ENCODE measurements at places on chromosomes 2 and 18.

GRCh38 chr2:45962177-45962921, 310.9 kb downstream of the PRKCE start:
- no peak for DNase-seq
- no peaks in the 10 kb centered on the region for H3K36me3 ChIP-seq
- no peak overlapping the region for H3K27ac ChIP-seq
- no peaks in the 10 kb centered on the region for H3K27me3 ChIP-seq
- H3K4me1 ChIP-seq, result peaks cover 6% of the 10 kb centered on the region

DNA sequence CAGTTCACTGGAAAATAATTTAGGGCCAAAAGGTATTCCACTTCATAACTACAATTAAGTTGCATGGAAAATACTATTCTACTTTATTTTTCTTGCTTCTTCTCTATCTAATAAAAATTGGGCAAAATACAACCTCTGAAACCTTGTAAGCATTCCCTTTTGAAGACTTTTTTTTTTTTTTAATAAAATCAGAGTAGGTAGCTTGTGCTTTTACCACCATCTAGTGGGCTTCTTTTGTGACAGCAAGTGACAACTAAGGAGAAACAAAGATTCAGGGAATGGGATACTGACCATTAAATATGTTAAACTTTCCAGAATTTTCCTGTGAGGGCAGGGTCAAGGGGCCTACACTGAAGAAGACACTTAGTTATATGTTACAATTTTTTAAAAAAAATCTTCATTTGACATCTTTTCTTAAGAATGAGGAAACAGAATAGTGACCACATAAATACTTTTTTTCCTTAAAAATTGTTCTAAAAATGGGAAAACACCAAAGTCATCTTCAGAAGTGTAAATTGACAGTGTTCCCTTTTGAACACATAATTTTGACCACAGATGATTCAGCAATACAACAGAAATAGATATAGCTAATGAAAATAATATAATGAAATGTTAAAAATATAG, 1183.2 kb upstream of the ACVR2A start:
- DNase-seq, result no peak
- H3K4me1 ChIP-seq, result no peaks in the 10 kb centered on the region
- H3K4me3 ChIP-seq, result no peak overlapping the region
- no peaks in the 10 kb centered on the region for H3K36me3 ChIP-seq
- no peak overlapping the region for H3K27ac ChIP-seq

DNA sequence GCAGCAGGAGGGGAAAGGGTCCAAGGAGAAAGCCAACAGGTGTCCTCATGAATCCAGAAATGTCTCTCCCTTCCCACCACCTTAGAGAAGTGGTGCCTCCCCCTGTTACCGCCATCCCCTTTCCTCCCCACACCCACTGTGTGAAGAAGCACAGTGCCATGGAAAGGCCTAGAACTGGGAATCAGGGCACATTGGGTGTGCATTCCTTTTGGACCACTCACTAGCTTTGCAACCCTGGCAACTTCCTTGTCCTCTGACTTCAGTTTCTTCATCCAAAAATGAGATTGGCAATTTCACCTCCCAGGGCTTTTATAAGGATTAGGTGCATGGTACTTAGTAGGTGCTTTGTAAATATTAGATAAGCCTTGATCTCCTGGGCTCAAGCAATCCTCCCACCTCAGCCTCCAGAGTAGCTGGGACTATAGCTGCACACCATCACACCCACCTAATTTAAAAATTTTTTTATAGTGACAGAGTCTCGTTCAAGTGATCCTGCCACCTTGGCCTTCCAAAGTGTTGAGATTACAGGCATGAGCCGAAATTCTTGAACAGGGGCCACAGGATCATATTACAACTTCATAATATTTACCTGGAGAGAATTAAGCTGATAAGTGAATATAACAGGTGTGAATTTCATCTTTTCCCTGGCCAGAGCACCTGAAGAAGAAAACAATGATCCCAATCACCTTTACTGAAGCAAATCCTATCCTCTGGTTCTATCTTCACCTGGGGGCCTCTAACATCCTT, 97.9 kb upstream of the TAF1B start:
- H3K4me3 ChIP-seq, result no peak overlapping the region
- H3K4me1 ChIP-seq, result no peaks in the 10 kb centered on the region
- no peak for DNase-seq
- no peaks in the 10 kb centered on the region for H3K36me3 ChIP-seq
- H3K27ac ChIP-seq, result no peak overlapping the region

DNA sequence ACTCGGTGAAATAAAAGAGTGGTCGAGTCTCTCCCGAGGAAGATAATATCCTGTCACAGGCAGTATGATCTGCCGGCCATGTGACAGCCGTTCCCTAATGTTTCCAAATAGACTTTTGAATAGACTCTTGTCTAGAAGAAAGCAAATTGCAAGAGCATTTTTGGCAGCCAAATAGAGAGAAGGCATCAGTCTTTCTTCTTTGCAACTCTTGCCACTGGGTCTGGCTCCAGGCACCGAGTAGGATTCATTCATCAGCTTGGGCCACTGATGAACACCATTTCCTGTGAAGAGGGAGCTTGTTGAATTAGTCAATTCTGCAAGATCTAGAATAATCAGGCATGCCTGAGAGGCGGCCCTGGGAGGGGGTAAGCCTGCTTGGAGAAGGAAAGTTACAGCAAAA, 165.6 kb downstream of the KLHL29 start:
- H3K4me3 ChIP-seq, result no peak overlapping the region
- DNase-seq, result no peak
- no peak overlapping the region for H3K27ac ChIP-seq
- H3K4me1 ChIP-seq, result no peaks in the 10 kb centered on the region
- H3K27me3 ChIP-seq, result no peaks in the 10 kb centered on the region

DNA sequence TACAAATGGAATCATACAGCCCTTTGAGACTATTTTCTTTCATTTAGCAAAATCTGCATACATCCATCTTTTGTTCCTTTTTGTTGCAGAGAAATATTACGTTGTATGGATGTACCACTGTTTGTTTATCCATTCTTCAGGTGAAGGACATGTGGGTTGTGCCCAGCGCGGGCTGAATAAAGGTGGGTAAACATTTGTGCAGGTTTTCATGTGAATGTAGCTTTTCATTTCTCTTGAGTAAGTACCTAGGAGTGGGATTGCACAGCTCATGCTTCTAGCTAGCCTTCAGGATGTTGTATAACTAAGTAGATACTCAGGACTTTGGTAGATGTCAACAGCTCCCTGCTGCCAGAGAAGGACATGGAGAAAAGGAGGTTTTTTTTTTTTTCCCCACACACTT, 50.6 kb upstream of the SPRED2 start:
- H3K27ac ChIP-seq, result no peak overlapping the region
- no peaks in the 10 kb centered on the region for H3K27me3 ChIP-seq
- no peak overlapping the region for H3K4me3 ChIP-seq
- DNase-seq, result no peak

GRCh38 chr2:22991844-22992243, 393.1 kb upstream of the KLHL29 start:
- H3K4me1 ChIP-seq, result no peaks in the 10 kb centered on the region
- no peak for DNase-seq
- no peak overlapping the region for H3K4me3 ChIP-seq
- H3K27me3 ChIP-seq, result no peaks in the 10 kb centered on the region
- no peak overlapping the region for H3K27ac ChIP-seq

DNA sequence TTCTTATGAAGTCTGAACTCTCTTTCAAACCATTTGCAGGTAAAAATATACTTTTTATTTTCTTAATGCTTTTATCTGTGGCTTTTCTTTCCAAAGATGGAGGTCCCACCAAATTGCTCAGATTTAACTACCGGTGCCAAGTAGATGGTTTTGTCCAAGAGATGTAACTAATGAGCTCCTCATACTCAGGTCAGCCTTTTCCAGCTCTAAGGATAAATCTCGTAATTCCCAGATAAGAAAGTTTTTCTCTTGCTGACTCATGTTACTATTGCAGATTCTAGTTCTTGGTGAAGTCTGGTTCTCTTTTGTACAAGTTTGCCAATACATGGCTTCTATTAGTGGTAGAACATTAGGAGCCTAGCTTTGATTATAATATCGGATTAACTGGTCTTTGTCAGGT, 550.8 kb upstream of the ZNF804A start:
- H3K27me3 ChIP-seq, result no peaks in the 10 kb centered on the region
- no peaks in the 10 kb centered on the region for H3K36me3 ChIP-seq
- H3K4me1 ChIP-seq, result no peaks in the 10 kb centered on the region
- no peak for DNase-seq
- no peak overlapping the region for H3K27ac ChIP-seq

DNA sequence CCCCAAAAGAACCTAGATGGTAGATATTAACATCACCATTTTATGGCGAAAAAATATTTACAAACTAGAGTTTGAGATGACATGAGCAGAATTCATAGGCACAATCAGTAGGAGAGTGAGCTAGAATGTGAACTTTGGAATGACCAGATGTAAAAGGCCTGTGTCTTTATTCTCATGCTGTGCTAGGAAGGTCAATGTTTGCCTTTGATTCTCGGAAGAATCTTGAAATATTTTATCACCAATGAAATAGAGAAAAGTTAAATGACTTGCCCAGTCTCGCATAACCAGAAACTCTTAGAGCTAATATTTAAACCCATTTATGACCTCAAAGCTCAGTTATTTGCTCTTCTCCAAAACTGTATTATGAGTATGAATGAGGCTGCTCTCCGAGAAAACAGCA, 9.2 kb upstream of the REG3G start:
- H3K4me1 ChIP-seq, result no peaks in the 10 kb centered on the region
- H3K4me3 ChIP-seq, result no peak overlapping the region
- no peaks in the 10 kb centered on the region for H3K27me3 ChIP-seq
- DNase-seq, result no peak
- no peak overlapping the region for H3K27ac ChIP-seq
- no peaks in the 10 kb centered on the region for H3K36me3 ChIP-seq

- no peaks in the 10 kb centered on the region for H3K36me3 ChIP-seq
- no peak for DNase-seq
- H3K27me3 ChIP-seq, result no peaks in the 10 kb centered on the region
- H3K27ac ChIP-seq, result no peak overlapping the region
- H3K4me3 ChIP-seq, result no peak overlapping the region
Measured at GRCh38 chr2:240320204-240320993, 115.1 kb upstream of the GPC1 start.
